ENCODE measurements at places on chromosomes 7 and 10.

- no peak for DNase-seq
Observed at GRCh38 chr10:33828592-33828991, 494.1 kb upstream of the NRP1 start.

DNA sequence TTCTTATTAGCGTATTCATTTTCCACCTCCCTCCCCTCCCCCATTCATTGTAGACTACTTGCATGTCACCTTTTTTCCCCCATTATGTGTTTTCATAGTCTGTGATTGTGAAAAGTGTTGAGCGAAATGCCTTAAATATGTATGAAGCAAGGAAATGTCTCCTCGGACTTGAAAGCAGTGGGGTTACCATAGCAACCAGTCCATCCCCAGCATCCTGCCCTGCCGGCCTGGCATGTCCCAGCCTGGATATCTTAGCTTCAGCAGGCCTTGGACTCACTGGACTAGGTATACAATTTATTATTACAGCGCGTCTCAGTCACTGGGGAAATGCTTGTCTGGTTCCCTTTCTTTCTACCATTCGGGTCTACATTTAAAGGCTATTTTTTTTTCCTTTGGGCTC is 283.6 kb downstream of the BICC1 start:
- DNase-seq, result no peak

GRCh38 chr10:74233281-74233680 is 82.3 kb downstream of the ADK start:
- DNase-seq, result no peak

DNA sequence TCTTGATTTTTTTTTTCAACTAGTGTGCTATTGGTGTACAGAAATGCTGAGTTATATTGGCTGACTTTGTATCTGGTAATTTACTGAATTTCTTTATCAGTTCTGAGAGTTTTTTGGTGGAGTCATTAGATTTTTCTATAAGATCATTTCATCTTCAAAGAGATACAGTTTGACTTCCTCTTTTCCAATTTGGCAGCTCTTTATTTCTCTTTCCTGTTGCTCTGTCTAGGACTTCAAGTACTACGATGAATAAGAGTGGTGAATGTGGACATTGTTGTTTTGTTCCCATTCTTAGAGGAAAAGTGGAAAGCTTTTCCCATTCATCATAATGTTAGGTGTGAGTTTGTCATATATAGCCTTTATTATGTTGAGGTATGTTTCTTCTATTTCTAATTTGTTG is 50.2 kb downstream of the LOXL4 start:
- no peak for DNase-seq

DNA sequence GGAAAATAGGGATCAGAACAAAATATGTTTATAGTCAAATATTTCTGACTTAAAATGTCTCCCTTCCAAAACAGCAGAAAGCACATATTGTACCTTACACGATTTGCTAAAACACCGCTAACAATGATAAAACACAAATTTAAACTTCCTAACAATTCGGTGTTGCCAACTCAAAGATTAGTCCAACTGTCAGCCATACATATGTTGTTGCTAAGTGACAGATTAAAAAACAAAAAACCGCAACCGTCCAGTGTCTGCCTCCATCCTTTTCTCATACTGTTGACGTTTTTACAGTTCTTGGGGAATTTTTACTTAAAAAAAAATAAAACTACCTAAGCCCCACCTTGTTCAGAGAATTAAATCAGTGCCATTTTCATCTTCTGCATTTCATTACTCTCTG is 118.0 kb downstream of the RAB11FIP2 start:
- no peak for DNase-seq

DNA sequence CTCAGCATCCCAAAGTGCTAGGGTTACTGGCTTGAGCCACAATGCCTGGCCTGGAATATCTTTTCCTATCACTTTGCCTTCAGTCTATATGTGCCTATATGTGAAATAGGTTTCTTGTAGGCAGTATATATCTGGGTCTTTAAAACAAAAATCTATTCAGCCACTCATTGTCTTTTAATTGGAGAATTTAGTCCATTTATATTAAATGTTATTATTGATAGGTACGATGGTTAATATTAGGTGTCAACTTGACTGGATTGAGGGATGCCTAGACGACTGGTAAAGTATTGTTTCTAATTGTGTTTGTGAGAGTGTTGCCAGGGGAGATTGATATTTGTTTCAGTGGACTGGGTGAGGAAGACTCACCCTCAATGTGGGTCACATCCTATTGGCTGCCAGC is 73.4 kb downstream of the FBXL13 start:
- no peak for DNase-seq

DNA sequence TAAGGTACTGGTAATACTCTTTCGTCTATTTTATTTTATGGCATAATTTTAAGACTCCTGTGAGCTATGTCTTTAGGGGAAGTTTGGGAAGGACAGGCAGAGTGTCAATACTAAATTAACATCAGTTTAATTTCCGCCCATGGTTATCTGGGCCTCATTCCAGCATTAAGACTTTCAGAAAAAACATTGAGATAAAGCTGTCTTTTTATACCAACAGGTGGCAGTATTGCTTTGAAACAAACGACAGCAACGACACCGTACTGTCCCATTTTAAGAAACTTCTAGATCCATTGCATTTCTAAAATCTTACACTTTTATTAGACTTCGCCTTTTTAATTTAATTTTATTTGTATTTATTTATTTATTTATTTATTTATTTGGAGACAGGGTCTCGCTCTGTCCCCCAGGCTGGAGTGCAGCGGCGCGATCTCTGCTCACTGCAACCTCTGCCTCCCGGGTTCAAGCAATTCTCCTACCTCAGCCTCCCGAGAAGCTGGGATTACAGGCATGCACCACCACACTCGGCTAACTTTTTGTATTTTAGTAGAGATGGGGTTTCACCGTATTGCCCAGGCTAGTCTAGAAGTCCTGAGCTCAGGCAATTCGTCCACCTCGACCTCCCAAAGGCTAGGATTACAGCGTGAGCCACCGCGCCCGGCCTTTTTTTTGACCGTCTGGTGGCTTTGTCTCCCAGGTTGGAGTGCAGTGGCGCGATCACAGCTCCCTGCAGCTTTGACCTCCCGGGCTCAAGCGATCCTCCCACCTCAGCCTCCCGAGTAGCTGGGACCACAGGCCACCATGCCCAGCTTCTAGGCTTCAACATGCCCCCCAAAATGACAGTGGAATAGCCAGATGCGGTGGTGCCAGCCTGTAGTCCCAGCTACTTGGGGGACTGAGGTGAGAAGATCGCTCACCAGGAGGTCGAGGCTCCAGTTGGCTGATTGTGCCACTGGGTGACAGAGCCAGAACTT is 78.7 kb upstream of the C1GALT1 start:
- no peak for DNase-seq

- DNase-seq, result no peak
Observed at GRCh38 chr10:14588084-14588937, 186.4 kb downstream of the FAM107B start.

DNA sequence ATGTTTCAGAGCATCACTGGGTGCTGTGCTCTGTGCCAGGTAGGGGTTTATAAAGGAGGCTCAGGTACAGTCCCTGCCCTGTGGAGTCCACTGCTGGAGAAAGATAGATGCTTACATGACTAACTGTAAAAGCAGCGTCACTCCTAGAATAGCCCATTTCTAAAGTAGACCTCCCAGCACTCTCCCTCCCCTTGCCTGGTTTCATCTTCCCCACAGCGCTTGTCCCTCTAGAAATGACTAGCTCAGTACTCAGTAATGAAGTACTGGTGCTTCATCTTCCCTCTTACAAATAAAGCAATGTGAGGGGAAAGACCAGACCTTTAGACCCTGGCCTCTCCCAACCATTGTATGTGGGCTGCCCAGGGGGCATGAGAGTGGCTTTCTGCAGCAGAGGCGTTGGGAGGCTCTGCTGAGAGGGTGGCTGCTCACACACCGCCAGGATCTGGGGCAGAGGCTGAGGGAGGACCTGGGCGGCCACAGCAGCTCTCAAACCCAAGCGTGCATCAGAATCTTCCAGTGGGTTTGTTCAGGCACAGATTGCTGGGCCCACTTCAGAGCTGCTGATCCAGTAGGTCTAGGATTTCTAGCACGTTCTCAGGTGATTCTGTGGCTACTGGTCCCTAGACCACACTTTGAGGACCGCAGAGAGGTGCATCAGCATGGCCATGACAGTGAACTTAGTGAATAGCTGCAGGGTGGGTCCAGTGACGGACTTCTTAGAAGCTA is 110.3 kb upstream of the ANLN start:
- no peak for DNase-seq

DNA sequence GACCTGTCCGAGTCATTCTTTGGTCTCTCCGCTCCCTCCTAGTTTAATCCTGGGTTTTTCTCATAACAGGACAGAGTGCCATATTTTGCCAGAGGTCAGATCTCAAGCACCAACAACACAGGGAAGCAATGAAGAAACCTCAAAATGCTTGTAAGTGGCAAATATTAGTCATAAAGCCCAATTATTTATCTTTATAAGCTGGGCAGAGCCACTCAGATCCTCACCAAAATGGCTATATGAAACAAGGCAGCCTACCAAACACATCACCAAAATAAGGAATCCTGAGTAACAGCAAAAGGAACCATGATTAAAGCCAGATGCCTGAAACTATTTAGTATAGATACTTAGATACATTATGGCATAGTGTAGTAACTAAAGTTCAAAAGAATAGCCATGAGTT is 4.7 kb downstream of the ECD start:
- no peak for DNase-seq

- DNase-seq, result no peak
Observed at GRCh38 chr7:151767557-151767956, 109.4 kb downstream of the PRKAG2 start.

DNA sequence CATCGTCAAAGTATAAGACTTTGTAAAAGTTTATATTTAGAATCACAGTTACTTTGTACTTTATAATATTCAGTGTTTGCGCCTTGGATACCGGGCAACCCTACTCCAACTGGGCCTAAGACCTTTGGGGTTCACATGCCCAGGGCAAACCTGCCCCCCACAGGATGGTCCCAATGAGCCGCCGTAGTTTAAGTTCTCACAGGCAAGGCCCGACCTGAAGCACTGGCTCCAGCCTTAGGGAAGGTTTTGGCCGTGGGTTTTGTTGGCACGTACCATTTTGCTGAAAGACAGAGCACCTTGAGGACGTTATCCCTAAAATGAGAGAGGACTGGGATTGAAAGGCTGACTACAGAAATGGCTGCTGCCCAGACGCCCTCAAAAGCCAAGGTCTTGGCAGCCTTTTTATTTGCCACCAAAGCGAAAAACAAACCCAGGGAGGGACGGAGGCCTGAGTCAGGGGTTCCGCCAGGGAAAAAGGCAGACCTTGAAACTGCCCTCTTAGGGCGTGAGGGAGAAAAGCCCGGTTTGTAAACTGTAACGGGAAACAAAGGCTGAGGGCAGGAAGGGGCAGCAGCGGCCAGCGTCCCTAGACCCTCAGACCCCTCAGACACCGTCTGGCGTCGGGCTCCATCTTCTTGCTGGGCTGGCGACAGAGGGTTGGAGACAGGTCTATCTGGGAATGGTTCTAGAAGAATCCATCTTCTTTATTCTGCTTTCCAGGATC is at the start of gene CCDC172:
Gene CCDC172 (plus strand): TSS at position 222 of the 724 bp plus-strand sequence. CDS start 564 bp downstream, outside the sequence.
- no peak for DNase-seq

DNA sequence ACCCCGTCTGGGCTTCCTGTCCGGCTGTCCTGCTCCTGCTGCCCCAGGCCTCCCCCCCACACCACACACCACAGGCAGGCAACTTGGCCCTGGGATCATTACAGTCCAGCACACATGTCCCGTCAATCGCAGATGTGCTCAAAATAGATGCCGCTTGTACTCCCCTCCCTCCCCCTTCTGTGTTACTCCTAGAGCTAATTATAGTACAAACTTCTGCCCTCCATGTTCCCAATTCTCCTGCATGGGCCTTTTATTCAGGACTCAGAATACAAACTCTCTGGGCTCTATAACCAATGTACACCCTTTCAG is at the start of gene SYNPO2L:
Gene SYNPO2L (minus strand): TSS at position 40 of the 309 bp plus-strand sequence. CDS start 107 bp downstream, outside the sequence.
- DNase-seq, result no peak

GRCh38 chr7:64736575-64736974 is 57.7 kb upstream of the ZNF138 start:
- DNase-seq, result no peak

GRCh38 chr10:93063977-93064660 is 3.5 kb downstream of the CYP26C1 start:
- no peak for DNase-seq

DNA sequence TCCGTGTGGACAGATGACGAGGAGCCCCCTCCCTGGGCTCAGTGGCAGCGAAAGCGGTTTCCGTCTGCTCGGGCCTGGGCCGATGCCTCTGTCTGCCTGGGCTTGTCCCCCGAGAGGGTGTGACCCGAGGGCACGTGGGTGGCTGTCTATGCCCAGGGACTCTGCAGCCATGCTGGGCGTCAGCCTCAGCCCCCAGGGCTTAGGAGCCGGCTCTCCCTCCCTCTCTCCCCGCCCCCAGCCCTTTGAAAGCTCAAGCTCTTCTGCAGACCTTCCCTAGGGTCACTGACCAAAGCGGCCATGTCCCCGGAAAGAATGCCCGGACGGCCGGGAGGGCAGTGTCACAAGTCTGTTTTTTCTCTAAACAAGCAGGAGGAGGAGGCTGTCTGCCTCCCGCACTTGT is 7.1 kb downstream of the MICALL2 start:
- DNase-seq, result no peak

DNA sequence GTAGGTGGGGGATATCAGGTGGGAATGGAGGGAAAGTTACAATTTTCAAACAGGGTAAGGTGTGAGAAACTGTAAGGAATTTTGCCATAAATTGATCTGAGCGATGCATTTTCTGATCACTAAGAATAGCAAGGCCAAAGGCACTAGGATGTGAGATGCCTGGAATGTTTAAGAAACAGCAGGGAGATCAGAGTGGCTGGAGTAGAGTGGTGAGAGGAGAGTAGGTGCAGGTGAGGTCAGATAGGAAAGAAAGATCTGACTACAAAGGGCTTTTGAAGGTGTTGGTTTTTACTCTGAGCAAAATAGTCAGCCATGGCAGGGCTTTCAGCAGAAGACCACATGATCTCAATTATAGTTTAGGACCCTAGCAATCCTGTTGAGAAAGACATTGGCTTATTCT is 55.0 kb downstream of the HDAC9 start:
- DNase-seq, result no peak

DNA sequence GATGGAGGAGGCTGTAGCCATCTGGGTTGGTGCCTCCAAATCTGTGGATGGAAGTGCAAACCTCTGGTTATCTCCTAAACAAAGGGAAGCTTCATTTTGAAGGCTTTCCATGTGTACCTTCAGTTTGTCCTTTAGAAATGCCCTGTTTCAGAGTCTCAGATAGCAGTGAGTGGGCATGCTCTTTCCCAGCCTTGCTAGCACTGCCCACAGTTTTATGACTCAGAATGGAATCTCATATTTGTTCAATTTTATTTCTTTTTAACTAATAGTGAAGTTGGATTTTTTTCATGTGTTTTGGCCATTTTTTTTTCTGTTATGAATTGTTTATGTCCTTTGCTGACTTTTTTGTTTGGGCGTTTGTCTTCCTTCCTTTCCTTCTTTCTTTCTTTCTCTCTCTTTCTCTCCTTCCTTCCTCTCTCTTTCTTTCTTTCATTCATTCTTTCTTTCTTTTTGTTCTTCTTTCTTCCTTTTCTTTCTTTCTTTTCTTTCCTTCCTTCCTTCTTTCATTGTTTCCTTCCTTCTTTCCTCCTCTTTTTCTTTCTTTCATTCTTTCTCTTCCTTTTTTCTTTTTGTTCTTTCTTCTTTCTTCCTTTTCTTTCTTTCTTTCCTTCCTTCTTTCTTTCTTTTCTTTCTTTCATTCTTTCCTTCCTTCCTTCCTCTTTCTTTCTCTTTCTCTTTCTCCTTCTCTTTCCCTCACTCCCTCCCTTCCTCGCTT is 25.6 kb downstream of the PRF1 start:
- no peak for DNase-seq

GRCh38 chr7:7435978-7436377 is 99.7 kb downstream of the COL28A1 start:
- no peak for DNase-seq
